ENCODE measurements at places on chromosomes 7 and 10.

- no peak for DNase-seq
Measured at GRCh38 chr10:99337311-99337811, 8.2 kb downstream of the CNNM1 start.

GRCh38 chr10:63977329-63977923 lies 456.2 kb downstream of the REEP3 start:
- peak; percentile 44 for DNase-seq

GRCh38 chr7:135942614-135943013 lies 34.5 kb downstream of the MTPN start:
- no peak for DNase-seq

GRCh38 chr10:5906651-5907050 lies 16.6 kb downstream of the FBH1 start:
- DNase-seq, result no peak

DNA sequence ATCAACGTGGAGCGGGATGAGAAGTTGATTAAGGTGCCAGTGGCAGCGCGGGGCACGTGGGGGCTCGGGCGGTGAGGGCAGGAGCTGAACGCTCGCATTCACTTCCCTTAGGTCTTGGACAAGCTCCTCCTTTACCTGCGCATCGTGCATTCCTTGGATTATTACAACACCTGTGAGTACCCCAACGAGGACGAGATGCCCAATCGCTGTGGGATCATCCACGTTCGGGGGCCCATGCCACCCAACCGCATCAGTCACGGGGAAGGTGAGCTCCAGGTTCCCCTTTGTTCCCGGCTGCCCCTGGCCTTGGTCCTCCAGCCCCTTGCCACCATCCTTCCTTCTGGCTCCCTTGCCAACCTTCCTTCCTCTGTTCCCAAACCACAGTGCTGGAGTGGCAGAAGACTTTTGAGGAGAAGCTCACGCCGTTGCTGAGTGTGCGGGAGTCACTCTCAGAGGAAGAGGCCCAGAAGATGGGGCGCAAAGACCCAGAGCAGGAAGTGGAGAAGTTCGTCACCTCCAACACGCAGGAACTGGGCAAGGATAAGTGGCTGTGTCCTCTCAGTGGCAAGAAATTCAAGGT lies 2.5 kb downstream of the UFSP1 start:
- DNase-seq, result no peak

DNA sequence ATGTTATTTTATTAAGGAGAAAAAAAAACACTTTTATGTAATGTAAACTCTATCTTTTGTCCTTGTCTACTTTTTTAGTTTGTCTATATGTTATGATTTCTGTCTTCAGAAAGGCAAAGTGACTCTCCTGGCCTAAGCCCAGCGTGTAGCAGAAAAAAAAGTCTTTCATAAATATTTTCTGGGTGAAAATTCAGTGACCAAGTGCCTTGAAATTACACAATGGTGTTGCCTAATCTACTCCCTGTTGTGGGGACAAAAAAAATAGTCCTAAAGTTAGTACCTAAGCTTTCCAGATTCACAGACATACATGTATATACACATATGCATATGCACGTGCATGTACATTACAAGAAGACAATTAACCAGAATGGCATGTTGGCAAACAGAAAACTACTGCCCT lies 1257.8 kb upstream of the SORCS1 start:
- DNase-seq, result no peak

- no peak for DNase-seq
Measured at GRCh38 chr7:85828614-85829013, 641.8 kb upstream of the SEMA3D start.

- no peak for DNase-seq
Measured at GRCh38 chr10:123382491-123382890, 228.3 kb downstream of the BUB3 start.

DNA sequence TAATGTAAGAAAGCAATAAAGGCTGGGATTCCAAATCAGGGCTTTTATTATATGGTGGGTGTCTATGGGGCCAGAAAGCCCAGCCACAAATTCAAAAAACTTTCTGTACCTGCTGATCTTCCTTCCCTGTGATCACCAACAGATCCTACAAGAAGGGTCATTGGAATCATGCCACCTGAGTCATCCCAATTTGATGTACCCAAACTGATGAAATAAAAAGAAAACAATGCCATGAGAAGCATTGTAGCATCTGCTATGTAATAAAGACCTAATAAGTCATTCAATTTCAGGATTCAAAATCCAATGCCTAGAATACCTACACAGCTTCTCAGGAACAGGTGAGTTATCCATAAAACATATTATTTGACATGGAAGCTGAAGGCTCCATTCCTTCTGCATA lies 228.8 kb downstream of the DKK1 start:
- no peak for DNase-seq

DNA sequence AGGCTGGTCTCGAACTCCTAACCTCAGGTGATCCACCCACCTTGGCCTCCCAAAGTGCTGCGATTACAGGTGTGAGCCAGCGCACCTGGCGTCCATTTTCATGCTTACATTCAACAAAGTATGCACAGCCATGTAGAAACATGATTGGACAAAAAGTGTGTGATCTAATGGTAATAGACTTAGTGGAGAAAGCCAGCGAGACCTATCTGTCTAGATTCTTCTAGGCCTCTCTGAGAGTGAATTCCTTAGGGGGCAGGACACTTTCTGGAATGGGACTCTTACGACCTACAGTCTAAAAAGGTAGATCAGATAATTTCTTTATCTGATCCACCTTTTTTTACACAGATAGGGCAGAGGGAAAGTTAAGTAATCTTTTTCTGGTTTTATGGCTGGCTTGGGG lies 46.3 kb upstream of the SDK1 start:
- no peak for DNase-seq

- no peak for DNase-seq
Measured at GRCh38 chr7:70764701-70765208, 367.2 kb upstream of the GALNT17 start.

DNA sequence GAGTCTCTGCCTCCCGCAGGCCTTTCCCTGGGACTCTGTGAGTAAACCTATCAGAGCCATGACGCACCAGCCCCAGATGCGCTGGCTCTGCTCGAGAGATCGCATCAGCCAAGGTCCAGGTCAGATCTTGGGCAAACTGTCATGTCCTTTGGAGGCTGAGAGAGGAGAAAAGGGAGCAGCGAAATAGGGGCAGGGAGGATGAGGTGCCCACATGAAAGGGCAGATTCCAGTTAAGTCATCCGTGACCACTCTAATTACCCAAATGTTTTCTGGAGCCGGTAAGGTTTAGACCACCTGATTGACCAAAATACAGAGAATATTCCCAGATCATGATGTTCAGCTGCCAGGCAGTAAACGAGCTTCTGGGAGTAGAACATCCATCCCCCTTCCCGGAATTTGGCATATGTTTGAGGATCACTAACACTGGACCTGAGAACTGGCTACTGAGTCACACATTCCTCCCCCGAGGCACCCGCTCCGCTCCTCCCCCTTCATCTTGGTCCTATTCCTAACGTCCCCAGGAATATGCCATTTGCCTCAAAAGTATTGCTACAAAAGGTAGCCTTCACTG lies 88.0 kb downstream of the FGFR2 start:
- no peak for DNase-seq

DNA sequence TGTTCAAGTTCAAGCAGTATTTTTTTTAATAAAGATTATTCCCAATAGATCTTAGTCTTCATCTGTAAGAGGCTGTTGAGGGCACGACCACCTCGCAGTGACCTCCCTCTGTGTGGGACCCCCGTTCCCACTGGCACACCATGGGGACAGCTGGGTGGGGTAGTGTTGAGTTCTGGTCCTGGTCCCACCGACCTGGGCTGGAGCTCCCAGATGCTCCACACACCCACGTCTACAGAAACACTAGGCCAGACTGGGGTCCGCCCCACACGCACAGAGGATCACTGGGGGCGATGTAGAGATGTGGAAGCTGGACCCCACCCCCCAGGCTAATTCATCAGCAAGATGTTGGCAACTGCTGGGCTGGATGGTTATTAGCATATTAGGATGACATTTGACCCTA lies 623.6 kb downstream of the PTPRN2 start:
- no peak for DNase-seq

GRCh38 chr10:112637901-112638300 lies 190.9 kb downstream of the VTI1A start:
- no peak for DNase-seq

DNA sequence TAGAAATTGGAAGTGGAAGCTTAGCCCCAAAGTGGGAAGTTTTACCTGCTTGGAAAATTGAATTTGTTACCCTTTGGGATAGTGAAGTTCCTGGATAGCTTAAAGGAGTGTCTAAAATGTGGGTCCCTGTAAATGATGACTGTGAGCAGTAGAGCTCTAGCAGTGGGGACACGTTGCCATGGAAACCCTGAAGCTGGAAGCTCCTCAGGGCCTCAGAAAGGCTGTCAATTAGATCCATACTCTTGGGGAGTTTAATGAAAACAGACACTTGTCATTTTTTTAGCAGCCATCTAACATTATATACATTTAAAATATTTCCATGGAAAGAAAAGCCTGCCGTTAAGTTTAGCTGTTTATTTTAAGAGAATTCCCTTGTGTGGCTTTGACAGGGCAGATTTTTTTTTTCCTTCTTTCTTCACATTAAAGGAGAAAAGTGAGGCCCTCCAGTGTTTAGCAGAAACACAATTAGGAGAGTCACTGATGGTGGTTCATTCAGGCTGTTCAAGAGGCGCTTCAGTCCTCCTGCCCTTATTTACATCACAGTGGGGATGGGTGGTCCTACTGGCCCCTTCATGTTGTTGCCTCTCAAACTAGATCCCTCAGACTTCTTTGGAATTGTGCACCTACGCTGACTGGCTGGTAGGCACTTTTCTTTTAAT lies 518.4 kb downstream of the CCSER2 start:
- no peak for DNase-seq

- no peak for DNase-seq
Measured at GRCh38 chr7:55072251-55072650, 53.4 kb downstream of the EGFR start.

DNA sequence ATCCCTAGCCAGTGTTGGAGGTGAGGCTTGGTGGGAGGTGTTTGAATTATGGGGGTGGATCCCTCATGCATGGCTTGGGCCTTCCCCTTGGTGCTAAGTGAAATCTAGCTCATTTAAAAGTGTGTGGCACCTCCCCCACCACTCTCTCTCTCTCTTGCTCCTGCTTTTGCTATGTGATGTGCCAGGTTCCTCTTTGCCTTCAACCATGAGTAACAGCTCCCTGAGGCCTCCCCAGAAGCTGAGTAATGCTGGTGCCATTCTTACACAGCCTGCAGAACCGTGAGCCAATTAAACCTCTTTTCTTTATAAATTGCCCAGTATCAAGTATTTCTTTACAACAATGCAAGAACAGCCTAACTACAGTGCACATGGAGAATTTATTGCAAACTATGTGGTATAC lies 188.8 kb upstream of the POT1 start:
- no peak for DNase-seq

- no peak for DNase-seq
Measured at GRCh38 chr10:70738006-70738760, 47.0 kb downstream of the TBATA start.

DNA sequence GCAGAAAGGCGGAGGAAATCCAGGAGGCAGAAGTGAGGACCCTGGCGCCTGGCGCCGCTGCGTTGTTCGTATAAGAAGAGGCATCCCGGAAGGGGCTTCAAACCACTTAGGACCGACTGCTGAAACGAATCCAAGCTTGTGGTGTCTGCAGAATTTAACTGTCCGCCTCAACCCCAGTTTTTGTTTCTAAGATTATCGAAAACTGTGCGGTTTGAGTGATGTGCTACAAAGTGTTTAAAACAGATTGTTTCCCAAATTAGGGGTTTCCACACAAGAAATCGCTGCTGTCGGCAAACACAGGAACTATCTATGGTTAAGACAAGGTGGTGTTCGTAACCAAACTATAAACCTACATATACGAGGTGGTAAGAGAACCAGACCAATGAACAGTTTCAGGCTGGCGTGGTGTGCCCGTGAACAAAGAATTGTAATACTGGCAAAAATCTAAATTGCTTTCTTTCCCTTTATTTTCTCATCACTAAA lies 835 bp upstream of the DGKI start:
- no peak for DNase-seq

DNA sequence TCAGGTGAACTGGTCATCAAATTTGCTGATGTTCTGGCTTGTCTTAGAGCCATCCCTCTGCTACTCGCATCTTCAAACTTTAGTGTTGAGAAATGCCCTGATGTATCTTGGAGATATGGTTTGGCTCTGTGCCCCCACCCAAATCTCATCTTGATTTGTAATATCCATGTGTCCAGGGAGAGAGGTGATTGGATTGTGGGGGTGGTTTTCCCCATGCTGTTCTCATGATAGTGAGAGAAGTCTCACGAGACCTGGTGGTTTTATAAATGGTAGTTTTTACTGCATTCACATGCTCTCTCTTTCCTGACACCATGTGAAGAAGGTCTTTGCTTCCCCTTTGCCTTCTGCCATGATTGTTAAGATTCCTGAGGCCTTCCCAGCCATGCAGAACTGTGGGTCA lies 74.0 kb upstream of the AFAP1L2 start:
- DNase-seq, result no peak

- peak; percentile 53 for DNase-seq
Measured at GRCh38 chr10:16891375-16892313, 74.4 kb upstream of the RSU1 start.

DNA sequence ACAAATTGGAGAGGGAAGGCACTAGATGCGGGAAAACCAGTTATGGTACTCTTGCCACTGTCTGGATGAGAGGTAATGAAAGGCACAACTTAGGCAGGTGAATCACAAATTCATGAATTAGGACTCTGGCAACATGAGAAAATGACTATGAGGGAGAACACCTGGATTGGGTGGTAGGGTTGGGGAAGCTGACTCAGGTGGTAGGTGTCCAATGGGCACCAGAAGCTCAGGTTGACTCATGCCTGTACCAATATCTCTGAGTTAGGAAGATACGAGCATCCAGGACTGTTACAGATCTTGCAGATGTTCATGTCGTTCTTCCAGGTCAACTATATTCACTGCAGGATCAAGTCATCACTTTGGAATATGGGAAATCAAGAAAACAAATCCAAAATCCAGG lies 56.7 kb downstream of the NPY start:
- DNase-seq, result no peak

- DNase-seq, result no peak
Measured at GRCh38 chr7:80929619-80930018, 10.8 kb upstream of the SEMA3C start.

DNA sequence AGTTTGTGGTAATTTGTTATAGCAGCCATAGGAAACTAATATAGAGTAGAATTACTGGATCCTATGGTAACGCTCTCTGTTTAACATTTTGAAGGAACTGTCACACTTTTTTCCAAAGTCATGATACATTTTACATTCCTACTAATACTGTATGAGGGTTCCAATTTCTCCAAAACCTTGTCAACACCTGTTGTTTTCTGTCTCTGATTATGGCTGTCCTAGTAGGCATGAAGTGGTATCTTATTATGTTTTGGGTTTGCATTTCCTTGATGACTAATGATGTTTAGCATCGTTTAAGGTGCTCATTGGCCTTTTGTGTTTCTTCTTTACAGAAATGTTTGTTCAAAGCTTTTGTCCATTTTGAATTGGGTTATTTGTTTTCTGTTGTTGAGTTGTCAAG lies 69.6 kb downstream of the VPS50 start:
- DNase-seq, result no peak

DNA sequence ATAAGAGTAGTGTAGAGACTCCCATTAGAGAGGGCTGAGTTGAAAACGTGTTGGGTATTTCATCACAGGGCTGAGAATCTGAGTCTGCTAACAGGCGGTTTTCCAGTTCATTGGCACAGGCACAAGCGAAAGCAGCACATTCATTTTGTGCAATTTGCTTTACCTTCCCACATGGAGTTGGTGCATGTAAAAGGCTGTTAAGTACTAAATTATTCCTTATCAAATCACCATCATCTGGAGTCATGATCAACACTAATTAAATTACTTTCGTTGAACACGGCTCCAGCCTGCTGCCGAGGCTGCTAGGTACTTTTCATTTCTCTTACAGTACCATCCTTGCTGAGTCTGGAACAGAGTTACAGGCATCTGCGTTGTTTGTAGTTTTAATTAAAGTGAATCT lies 43.8 kb downstream of the ETV1 start:
- DNase-seq, result no peak
